Heart left ventricle (tissue), 16 donors: ENCODE measurements at places on chromosomes 2 and 18. TPM values are rescaled to one million over a fixed set of nuclear protein-coding genes. Genes with fewer than 3 reads are reported as not detected.

TCF23 gene
- polyA plus RNA-seq, result 0.04 TPM

POTEC gene
- polyA plus RNA-seq, result not detected

GAREM2 gene
- polyA plus RNA-seq, result 0.76 TPM

HAAO gene
- 1.3 TPM for polyA plus RNA-seq

GBX2 gene
- 0.15 TPM for polyA plus RNA-seq

DQX1 gene
- polyA plus RNA-seq, result not detected

MARCO gene
- polyA plus RNA-seq, result 0.19 TPM

AMER3 gene
- polyA plus RNA-seq, result not detected

CSRNP3 gene
- polyA plus RNA-seq, result 0.87 TPM

ZNF521 gene
- polyA plus RNA-seq, result 1.5 TPM

KLF7 gene
- 5.0 TPM for polyA plus RNA-seq

DNA sequence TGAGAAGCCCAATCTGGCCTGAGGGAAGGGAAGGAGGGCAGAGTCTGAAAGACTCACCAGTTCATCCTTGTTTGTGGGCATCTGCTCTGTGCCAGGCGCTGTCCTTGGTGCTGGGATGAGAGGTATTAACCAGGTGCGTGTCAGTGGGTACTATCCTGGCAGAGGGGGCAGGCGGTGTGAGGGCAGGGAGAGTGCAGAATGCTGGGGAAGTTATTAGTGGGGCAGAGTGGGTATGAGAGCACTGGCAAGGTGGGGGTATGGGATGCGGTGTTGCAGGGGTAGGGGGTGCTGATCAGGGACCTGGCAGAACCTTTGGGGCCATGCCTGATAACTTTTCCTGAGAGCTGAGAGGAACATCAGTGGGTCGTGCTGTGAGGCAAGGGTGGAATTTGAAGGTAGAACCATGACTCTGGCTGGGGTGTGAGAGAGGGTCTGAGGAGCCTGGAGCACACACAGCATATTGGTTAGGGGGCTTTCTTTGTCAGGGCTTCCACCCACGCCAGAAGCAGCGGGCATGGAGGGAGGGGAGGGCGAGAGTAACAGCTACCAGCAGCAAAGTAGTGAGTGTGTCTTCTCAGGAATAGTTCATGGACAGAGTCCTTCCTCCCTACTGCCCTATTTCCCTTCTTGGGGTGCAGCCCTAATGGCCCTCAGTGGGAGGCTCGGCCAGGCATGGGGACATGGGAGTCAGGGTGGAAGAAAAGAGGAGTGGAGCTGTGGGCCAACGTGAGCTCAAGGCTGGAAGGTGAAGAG lies 290.7 kb downstream of the CYP26B1 start:
- no peak for DNase-seq
- peaks cover 8% of the 10 kb centered on the region for H3K4me1 ChIP-seq
- H3K27me3 ChIP-seq, result peaks cover 5% of the 10 kb centered on the region
- H3K4me3 ChIP-seq, result no peak overlapping the region

GRCh38 chr2:45721150-45721549 lies 69.7 kb downstream of the PRKCE start:
- H3K36me3 ChIP-seq, result no peaks in the 10 kb centered on the region
- no peak for DNase-seq
- H3K4me3 ChIP-seq, result no peak overlapping the region
- H3K27me3 ChIP-seq, result no peaks in the 10 kb centered on the region
- H3K4me1 ChIP-seq, result peaks cover 19% of the 10 kb centered on the region

DNA sequence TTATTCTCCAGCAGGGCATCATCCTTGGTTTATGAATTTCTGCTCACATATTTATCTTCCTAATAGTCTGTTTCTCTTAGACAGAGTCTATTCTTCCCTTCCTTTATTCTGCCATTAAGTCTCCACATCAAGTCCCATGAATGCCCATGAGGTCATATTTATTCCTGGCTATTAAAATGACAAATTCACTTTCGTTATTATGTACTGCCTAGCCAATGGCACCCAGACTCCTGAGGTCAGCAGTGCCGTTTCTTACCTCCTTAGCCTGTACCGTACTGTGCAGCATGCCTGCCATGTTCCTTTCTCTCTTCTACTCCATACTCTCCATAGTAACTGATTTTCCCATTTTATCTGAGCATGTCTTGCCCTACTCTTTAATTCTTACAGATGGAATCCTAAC lies 82.3 kb upstream of the SPTBN1 start:
- no peaks in the 10 kb centered on the region for H3K36me3 ChIP-seq
- no peak overlapping the region for H3K27ac ChIP-seq
- H3K4me1 ChIP-seq, result peaks cover 36% of the 10 kb centered on the region
- H3K4me3 ChIP-seq, result no peak overlapping the region

DNA sequence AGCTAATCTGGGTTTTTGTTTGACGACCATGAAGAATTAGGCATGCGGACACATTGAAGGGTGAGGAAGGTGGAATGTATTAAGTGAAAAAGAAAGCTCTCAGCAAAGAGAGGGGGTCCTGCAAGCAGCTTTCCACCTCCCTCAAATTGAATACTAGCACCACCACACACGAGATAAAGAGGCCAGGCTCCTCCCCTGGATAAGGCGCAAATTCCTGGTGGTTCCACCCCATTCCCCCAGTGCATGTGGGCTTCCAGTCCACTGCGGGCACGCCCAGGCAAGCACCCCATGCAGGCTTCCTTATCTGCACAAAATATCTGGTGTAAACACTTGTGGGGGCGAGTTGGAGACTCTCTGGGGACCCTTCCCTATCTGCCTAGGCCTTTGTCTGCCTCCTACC lies 857.3 kb downstream of the CPS1 start:
- no peak overlapping the region for H3K4me3 ChIP-seq
- H3K4me1 ChIP-seq, result no peaks in the 10 kb centered on the region
- H3K27ac ChIP-seq, result no peak overlapping the region
- no peak for DNase-seq

- no peak overlapping the region for H3K4me3 ChIP-seq
- no peaks in the 10 kb centered on the region for H3K4me1 ChIP-seq
- DNase-seq, result no peak
- H3K27me3 ChIP-seq, result no peaks in the 10 kb centered on the region
- no peak overlapping the region for H3K27ac ChIP-seq
Measured at GRCh38 chr2:168494190-168494711, 38.2 kb downstream of the CERS6 start.

DNA sequence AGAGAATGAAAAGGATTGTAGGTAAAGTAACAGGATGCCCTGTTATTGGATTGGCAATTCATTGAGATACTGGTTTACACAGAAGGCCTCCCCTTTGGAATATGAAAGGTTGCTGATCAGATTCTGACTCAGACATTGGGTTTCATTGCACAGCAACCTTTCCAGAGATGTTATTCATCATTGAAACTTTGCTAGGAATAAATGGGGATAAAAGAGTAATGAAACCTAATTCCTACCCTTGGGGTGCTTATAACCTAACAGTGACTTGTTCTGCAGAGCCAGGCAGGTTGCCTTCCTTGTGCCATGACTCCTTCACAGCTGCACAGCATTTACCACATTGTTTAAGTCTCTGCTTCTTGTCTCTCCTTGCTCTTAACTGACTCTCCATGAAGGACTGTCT lies 5.0 kb downstream of the NAB1 start:
- no peak overlapping the region for H3K27ac ChIP-seq
- H3K4me1 ChIP-seq, result peaks cover 12% of the 10 kb centered on the region
- no peaks in the 10 kb centered on the region for H3K27me3 ChIP-seq
- H3K4me3 ChIP-seq, result no peak overlapping the region
- DNase-seq, result no peak

- no peak overlapping the region for H3K27ac ChIP-seq
- no peak for DNase-seq
- no peaks in the 10 kb centered on the region for H3K27me3 ChIP-seq
- no peaks in the 10 kb centered on the region for H3K4me1 ChIP-seq
Measured at GRCh38 chr18:48320639-48320945, 88.6 kb downstream of the ZBTB7C start.

DNA sequence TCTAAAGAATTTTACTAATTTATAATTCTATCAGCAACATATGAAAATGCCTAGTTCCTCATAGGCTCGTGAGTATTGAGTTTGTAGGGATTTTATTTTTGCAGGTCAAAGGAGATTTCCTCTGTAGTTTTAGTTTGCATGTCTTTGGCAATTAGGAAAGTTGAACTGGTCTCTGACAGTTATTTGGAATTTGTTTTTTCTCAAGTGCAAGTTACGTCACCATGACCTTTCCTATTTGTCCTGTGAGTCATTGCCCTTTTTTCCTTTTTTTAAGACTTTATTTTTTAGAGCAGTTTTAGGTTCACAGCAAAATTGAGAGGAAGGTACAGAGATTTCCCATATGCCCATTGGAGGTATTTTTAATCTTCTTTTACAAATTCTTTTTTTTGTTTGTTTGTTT lies 29.0 kb downstream of the RAMP1 start:
- DNase-seq, result no peak
- H3K27me3 ChIP-seq, result no peaks in the 10 kb centered on the region
- no peaks in the 10 kb centered on the region for H3K36me3 ChIP-seq
- peak overlapping the region; percentile 91 for H3K27ac ChIP-seq
- peaks cover 14% of the 10 kb centered on the region for H3K4me1 ChIP-seq

- H3K4me3 ChIP-seq, result no peak overlapping the region
- peaks cover 9% of the 10 kb centered on the region for H3K27me3 ChIP-seq
- H3K4me1 ChIP-seq, result peaks cover 48% of the 10 kb centered on the region
- no peak for DNase-seq
- no peak overlapping the region for H3K27ac ChIP-seq
Measured at GRCh38 chr2:219526320-219527075, 12.2 kb downstream of the ASIC4 start.

DNA sequence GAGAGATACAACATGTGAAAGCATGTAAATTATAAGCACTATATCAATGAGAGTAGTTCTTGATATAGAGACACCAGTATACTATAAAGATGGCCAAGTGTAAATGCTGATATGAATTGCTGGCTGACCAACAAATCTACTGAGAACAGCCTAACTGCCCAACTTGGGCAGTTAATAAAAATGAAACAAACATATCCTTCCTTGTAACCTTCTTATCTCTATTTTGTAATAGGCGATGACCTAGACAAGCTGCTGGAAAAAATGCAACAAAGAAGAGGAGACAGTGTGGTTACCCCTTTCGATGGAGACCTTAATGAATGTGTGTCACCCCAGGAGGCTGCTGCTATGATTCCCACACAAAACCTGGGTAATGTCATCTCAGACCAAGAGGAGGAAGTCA lies 148.7 kb downstream of the ESCO1 start:
- H3K4me1 ChIP-seq, result peaks cover 8% of the 10 kb centered on the region
- H3K4me3 ChIP-seq, result no peak overlapping the region
- DNase-seq, result no peak
- H3K27me3 ChIP-seq, result no peaks in the 10 kb centered on the region

- no peak overlapping the region for H3K27ac ChIP-seq
- no peaks in the 10 kb centered on the region for H3K36me3 ChIP-seq
- no peaks in the 10 kb centered on the region for H3K27me3 ChIP-seq
- no peak for DNase-seq
- H3K4me3 ChIP-seq, result no peak overlapping the region
- H3K4me1 ChIP-seq, result no peaks in the 10 kb centered on the region
Measured at GRCh38 chr2:7567646-7568045, 650.4 kb downstream of the RNF144A start.

GRCh38 chr2:53632714-53633113 lies 134.9 kb upstream of the CHAC2 start:
- H3K4me3 ChIP-seq, result no peak overlapping the region
- DNase-seq, result no peak
- no peaks in the 10 kb centered on the region for H3K4me1 ChIP-seq
- H3K27ac ChIP-seq, result no peak overlapping the region
- no peaks in the 10 kb centered on the region for H3K27me3 ChIP-seq

DNA sequence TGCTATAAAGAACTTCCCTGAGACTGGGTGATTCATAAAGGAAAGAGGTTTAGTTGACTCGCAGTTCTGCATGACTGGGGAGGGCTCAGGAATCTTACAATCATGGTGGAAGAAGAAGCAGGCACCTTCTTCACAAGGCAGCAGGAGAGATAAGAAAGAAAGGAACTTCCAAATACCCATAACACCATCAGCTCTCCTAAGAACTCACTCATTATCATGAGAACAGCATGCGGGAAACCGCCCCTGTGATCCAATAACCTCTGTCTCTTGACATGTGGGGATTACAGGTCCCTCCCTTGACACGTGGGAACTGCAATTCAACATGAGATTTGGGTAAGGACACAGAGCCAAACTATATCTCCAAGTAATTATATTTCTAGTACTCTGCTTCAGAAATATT lies 163.8 kb upstream of the CDH20 start:
- no peak for DNase-seq
- H3K36me3 ChIP-seq, result no peaks in the 10 kb centered on the region
- H3K4me3 ChIP-seq, result no peak overlapping the region

- peaks cover 12% of the 10 kb centered on the region for H3K36me3 ChIP-seq
- DNase-seq, result peak; percentile 89
- H3K27ac ChIP-seq, result peak within 1 kb of the TSS; percentile 95
- peak within 1 kb of the TSS; percentile 76 for H3K4me3 ChIP-seq
- H3K4me1 ChIP-seq, result peaks cover 12% of the 10 kb centered on the region
Measured at GRCh38 chr2:102141970-102142828, at the start of gene IL1R1. Gene IL1R1 (plus strand): TSS chr2:102142746. CDS start chr2:102157725, 14,979 bp downstream.

DNA sequence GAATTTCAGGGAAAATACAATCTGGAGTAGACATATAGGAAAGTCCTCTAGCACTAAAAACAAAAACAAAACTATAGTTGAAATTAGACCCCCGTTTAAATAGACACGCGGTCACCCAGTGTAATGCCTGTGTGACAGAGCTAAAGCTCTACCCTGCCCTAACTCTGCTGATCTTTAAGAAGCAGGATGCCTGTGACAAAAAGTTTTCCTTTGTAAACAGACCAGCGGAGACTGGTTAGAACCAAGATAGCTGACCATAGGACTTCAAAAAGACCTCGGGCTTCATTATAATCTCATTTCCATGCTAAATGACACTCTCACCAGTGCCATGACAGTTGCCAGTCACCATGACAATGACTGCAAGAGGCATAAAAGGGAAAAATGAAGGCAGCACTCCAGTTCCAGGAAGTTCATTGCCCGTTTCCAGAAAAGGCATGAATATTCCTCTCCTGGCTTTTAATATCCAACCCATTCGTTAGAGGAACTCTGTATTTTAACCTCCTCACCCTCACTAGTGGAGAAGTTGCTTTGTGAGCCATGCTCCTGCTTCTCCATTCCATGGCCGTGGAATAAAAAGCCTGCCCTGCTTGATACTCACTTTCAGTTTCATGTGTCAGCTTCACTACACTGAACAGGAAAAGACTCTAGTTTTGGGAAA lies 157.2 kb upstream of the COPS8 start:
- DNase-seq, result no peak
- H3K4me1 ChIP-seq, result peaks cover 3% of the 10 kb centered on the region
- no peaks in the 10 kb centered on the region for H3K27me3 ChIP-seq
- H3K27ac ChIP-seq, result peak overlapping the region; percentile 61
- no peaks in the 10 kb centered on the region for H3K36me3 ChIP-seq
- peak overlapping the region; percentile 48 for H3K4me3 ChIP-seq

GRCh38 chr18:63132819-63133200 lies 186.8 kb downstream of the BCL2 start:
- H3K4me3 ChIP-seq, result no peak overlapping the region
- H3K36me3 ChIP-seq, result peaks cover under 1% of the 10 kb centered on the region
- H3K4me1 ChIP-seq, result peaks cover 6% of the 10 kb centered on the region
- no peaks in the 10 kb centered on the region for H3K27me3 ChIP-seq

GRCh38 chr18:7856116-7856515 lies 289.0 kb downstream of the PTPRM start:
- peaks cover 53% of the 10 kb centered on the region for H3K4me1 ChIP-seq
- no peak for DNase-seq
- H3K27ac ChIP-seq, result peak overlapping the region; percentile 5
- H3K36me3 ChIP-seq, result no peaks in the 10 kb centered on the region
- no peak overlapping the region for H3K4me3 ChIP-seq

- DNase-seq, result no peak
- no peak overlapping the region for H3K4me3 ChIP-seq
- no peaks in the 10 kb centered on the region for H3K4me1 ChIP-seq
- no peaks in the 10 kb centered on the region for H3K36me3 ChIP-seq
Measured at GRCh38 chr2:96489663-96490062, 15.5 kb downstream of the NEURL3 start.

GRCh38 chr2:68099260-68099659 lies 36.5 kb upstream of the C1D start:
- H3K36me3 ChIP-seq, result no peaks in the 10 kb centered on the region
- H3K27me3 ChIP-seq, result no peaks in the 10 kb centered on the region
- H3K4me1 ChIP-seq, result peaks cover 7% of the 10 kb centered on the region
- H3K4me3 ChIP-seq, result no peak overlapping the region
- no peak for DNase-seq
- no peak overlapping the region for H3K27ac ChIP-seq
